ENCODE measurements at places on chromosomes 2 and 18.

DNA sequence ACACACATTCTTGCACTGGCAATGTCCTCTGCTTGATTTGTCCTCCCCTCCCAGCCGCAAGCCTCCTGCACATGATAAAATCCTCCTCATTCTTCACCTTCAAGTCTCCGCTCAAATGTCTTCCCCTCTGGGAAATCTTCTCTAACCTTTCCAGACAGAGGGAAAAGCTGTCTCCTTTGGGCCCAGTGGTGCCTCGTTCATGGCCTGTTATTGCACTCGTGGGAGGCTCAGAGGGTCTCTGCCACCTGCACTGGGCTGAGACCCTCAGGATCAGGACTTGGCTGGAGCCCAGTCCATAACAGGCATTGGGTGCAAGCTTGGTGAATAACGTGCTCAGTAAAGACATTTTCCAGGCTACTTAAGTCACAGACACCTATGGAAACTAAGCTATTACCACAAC lies 68.6 kb downstream of the PTGR3 start:
- no peak for DNase-seq

DNA sequence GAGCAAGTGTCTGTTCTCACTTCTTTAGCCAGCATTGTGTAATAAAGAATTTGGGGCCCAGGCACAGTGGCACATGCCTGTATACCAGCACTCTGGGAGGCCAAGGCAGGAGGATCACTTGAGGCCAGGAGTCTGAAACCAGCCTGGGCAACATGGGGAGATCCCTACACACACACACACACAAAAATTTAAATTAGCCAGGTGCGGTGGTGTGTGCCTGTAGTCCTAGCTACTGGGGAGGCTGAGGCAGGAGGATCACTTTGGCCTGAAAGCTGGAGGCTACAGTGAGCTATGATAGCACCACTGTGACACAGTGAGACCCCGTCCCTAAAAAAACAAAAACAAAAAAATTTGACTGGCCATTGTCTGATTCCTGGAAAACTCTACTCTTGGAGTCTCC lies 8.3 kb downstream of the REV1 start:
- no peak for DNase-seq

- DNase-seq, result no peak
These were observed 30.7 kb upstream of the ERCC3 start for GRCh38 chr2:127324635-127325034.

DNA sequence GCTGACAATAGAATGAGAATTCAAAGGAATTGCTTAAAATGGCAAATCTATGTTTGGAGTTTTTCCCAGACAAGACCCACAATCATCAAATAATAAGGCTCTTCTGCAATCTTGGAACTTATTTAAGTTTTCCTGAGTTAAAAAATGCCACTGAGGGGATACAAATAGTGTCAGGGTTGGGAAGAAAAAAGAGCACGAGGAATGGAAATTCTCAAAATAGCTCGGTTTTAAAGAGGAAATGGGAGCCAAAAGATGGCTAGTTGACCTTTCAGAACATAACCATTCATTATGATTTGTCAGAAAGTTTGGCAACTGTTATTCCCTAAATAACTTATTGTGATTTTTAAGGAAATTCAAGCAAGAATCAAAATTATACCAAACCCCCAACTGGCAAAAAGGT lies 127.7 kb downstream of the RAPGEF4 start:
- no peak for DNase-seq

DNA sequence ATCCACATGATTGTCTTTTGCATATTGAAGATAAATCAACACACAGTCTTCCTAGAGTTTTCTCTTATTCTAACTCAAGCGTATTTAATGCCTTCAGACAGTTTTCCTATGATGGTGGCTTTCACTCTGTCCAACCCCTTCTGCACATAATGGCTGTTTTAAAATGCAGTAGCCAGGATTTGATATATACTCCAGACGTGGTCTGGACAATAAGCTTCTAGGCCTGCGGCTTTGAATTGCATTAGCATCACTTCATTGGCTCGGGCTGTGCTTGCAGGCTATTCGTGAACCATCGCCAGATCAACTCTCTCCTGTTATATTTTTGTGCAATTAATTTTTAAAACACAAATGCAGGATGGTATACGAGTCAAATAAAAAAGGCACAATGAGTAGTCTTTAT lies 235.3 kb downstream of the BCL2 start:
- no peak for DNase-seq

GRCh38 chr2:107989445-107989844 lies 3.1 kb downstream of the SLC5A7 start:
- no peak for DNase-seq

DNA sequence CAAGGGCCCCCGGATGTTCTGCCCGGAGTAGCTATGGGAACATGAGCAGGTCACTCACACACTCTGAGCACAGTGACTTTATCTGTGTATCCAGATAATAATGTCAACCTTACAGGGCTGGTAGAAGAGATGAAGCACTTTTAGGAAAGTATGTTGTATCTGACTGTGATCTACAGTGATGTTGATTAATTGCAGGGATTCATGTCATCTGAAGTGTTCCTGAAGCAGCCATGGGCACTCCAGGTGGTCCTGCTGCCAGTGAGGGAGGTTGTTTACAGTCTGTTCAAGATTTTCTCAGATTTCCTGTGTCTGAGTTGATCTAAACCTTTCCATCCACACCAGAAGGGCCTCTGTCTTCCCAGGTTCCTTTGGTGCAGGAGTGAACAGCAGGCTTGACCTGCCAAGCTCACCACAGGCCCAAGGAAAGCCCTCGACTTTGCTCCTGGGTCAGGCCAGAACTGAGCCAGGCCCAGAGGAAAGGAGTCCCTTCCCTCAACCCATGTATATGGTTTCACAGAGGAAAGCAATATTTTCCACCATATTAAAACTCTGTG lies 28.0 kb downstream of the KIAA2012 start:
- DNase-seq, result no peak

DNA sequence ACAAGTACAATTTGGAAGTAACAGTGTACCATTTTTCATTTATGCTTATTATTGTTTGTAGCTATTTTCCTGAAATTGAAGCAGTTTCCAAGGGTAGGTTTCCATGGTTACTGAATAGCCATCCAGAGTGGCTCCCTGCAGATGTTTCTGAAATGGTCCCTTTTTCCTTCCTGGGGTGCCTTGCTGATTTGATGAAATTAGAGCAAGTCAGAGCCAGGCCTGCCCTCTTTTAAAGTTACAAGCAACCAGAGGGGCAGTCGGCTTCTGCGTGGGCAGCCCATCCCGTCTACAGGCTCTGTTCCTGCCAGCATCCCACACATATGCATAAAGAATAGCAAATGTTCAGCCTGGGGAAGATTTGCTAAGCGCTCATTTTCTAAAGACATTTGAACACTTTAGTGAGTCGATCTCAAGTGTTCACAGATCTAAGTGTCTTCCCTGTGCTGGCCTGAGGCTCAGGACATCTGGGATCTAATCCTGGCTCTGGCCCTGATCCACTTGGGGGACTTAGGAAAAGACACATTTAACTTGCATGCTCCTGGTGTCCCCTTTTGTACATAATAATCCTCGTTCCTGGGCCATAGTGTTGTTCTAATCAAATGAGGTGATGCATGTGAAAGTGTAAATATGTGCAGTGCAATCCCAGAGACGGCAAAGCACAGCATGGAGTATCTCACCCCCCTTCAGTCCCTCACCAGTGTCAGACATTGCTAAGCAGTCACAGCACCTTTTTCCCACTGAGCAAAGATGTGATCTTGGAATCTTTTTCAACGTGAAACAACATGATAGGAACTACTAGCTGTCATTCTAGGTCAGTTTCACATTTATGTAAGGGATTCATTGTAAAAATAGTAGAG lies 92.2 kb downstream of the STPG4 start:
- no peak for DNase-seq

DNA sequence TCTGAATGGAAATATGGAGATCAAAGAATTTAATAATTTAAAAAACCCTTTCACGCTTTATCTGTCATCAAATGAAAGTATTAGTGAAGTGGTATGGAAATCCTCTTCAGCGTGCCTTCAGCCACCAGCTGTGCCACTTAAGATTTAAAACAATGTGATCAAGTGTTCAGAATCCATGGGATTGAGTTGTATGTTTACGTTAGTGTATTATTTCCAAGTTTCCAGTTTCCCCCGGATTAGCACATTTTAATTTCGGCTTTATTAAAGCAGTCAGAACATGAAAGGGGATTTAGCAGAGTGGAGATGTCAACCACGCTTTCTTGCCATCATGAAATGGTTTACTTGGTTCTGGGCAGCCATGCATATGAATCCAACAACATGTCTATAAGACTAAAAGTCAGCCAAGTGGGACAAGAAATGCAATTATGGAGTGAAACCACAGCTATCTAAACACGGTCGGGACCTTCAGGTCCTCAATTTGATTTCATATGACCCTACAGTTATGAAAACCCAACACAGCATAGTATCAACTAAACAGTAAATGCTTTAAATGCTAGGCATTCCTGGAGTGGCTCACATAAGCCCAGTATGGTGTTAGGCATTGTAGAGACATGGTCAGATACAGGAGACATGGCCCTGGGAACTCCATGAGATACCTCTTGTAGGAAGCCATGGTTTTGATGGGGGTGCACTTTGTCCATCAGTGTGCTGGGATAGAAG lies 224.9 kb upstream of the EPAS1 start:
- DNase-seq, result no peak

DNA sequence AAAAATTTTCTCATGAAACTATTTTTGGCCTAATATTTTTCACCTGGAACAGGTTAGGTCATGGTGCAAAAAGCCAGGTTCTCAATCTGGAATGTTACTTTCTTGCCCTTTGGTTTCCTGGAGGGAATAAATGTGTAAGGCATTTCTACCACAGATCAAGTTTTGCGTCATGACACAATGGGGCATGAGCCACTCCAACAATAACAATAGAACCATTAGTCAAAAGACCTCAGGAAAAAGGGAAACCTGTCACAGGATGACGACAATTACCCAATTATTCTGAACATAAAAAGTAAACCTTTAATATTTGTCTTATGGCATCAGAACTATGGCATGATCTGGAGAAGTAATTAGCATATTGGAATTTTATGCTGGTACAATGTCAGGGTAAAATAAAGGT lies 88.2 kb upstream of the HNRNPA3 start:
- no peak for DNase-seq

GRCh38 chr2:12612671-12613070 lies 104.1 kb upstream of the TRIB2 start:
- DNase-seq, result no peak

GRCh38 chr2:5690286-5690685 lies 1.9 kb upstream of the SOX11 start:
- DNase-seq, result no peak

GRCh38 chr2:74881176-74881575 lies 47.2 kb downstream of the HK2 start:
- no peak for DNase-seq

GRCh38 chr2:45180779-45181178 lies 171.5 kb upstream of the SIX2 start:
- DNase-seq, result no peak

DNA sequence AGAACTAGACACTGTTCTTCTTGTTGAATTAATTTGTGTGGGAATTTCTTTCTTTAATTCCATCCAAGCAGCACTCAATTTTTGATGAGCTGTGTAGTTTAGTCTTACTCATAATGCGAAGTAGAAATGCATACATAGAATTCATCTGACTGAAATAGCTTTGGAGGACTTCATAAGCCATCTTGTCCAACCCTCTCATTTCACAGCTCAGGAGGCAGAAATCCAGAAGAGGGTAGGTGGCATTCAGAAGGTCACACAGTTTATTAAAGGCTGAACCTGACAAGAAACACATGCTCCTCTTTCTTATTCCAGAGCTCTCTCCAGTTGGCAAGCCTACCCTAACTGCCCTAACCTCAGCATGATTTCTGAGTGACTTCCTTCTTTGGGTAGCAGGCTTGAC lies 169.2 kb upstream of the NOSTRIN start:
- no peak for DNase-seq

DNA sequence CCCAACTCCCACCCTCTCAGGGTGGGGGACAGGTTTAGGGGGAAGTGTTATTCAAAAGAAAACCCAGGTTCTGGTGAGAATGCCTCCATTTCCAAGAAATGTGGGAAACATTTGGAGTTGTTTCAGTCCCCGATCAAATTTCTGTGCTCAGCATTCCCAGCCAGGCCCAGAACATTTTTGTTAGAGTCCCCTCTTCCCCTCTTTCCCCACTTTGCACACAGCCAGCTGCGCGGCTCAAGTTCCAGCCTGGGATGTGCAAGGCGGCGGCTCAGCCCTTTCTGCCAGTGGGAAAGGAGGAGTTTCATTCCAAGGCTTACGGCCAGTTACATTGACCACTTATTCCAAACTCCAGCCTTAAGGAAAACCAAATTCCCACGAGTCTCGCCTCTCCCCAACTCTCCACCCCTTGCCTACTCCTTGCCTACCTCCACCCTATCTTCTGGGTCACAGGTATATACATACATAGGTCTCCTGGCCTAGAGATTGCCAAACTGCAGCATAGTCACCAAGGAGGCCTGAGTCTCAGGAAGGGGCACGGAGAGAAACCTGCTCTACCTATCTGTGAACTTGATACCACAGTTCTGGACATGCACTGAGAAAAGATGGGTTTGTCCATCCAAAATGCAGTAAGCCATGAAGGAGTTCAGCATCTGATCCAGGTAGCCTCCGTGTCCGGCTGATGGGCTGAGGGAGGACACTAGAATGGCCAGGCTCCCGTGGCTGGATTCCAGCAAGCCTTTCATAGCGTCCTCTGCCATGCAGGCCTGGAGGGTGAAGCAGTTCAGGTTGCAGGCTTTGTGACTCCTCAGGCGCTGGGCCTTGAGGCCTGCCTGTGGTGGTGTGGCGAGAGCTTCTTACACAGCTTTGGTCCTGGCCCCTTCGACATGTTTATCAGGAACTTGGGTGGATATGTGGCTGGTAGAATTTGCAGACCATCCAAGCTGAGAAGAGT lies 154.5 kb downstream of the ZFP36L2 start:
- no peak for DNase-seq

DNA sequence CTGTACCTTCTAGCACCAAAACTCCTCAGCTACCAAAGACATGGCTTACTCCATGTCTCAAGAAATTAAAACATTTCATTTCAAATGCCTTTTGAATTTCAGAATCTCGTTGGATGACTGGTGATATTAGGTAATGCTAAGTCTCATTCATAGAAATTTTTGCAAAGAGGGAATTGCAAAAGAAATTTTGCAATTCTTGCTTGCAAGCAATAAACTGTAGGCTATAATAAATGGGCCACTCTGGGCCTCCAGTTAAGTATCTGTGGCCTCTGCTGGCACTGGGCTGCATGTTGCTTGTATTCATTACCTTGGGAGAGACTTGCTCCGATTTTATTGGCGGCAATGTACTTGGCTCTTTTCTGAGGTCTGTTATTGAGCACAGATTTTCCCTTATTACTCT lies 2.8 kb upstream of the LCLAT1 start:
- no peak for DNase-seq

GRCh38 chr18:13598591-13598990 lies 127.8 kb downstream of the FAM210A start:
- no peak for DNase-seq

GRCh38 chr2:65724752-65725151 lies 292.4 kb upstream of the SPRED2 start:
- no peak for DNase-seq

GRCh38 chr2:205936446-205936845 lies 149.5 kb downstream of the INO80D start:
- DNase-seq, result no peak

DNA sequence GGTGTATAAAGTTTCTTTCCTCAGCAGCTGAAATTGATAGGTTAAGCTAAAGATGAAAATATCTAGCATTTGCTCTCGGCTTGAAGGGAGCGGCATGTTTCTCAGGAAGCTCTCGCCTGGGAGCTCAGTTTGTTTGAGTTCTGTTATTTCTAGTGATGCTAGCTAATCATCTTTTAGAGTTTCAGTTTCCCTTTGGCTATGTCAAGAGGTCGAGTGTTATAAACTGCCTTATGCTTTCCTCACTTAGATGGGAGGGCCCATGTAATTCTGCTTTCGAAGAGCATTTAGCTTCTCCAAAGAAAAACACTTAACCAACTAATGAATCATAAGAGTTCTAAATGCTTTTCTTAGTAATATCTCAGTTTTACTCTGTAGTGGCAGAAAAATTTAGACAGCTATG lies 33.6 kb downstream of the PLCL1 start:
- DNase-seq, result no peak
